ENCODE measurements at places on chromosomes 11 and 22.
A peak's percentile ranks its signal among the peaks of the same experiment; 100 is the strongest.

DNA sequence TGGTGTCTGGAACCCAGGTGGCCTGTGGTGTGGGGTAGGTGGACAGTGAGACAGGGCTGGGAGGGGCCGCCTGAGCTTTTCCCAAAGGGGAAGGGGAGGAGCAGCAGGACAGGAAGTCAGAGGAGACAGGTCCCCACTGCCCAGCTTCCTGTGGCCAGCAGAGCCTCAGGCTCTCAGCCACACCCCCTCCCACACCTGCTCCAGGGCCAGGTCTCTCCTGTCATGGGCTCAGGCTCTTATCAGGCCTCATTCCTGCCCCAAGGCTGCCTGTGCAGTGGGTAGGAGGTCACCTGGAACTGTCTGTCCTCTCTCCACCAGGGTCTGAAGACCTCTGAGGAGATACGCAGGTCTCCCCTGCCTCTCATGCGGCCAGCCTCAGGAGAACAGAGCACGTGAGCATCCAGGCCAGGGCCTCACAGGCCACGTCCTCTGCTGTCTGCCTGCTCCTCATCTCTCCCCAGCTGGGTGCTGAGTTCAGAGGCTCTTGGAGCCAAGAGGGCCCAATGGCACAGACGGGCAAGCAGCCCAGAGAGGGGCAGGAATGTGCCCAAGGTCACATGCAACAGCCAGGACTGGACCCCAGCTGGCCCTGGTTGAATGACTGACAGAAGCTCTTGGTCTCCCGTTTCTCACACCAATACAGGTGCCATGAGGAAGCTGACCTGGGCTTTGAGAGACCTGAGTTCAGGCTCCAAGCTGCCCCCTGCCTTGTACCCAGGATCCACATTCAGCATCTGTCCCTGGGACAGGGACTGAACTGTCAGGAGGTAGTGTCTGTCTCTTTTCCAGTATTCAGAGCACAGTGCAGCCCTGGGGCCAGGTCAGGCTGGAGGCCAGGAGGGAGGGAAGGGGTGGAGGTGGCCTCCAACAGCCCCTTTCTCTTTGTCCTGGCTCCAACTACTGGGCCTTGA is 16.7 kb downstream of the STARD10 start:
- no peak for DNase-seq

DNA sequence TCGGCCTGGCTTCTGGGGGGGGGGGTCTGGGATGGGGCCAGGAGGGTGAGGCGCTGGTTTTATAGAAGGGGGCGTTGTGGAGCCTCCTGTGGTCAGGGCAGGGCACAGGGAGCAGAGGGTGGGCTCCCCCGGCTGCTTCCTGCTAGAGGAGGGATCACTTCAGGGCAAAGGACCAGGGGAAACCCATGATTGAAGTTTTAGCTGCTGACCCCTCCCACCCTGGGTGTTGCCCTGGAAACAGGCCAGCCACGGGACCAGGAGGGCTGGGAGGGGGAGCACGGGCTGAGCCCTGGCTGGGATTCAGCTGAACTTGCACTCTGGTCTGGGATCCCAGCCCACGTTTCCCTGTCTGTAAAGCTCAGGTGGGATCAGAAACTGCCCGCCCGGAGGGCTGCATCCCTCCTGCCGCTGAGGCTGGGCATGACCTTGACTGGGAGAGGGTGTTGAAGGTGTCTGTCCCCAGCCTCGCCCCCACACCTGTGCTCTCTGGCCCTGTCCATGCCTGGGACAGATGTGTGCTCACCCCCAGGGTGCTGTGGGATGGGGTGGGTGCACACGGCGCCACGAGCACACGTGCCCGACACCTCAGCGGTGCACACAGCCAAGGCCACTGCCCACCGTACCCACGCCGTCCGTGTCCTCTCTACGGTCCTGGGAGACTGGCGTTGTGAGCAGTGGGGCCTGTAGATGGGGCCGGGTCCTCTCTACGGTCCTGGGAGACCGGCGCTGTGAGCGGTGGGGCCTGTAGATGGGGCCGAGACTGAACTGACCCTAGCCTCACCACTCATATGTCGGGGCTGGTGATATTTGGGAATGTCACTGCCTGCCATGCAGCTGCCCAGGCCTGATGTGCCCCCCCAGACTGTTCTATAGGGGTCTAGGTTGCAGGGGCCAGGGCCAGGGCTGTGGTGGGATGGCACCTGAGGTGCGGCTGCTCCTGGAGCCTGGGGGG is 2.3 kb downstream of the TSPAN4 start:
- peak; percentile 25 for DNase-seq

DNA sequence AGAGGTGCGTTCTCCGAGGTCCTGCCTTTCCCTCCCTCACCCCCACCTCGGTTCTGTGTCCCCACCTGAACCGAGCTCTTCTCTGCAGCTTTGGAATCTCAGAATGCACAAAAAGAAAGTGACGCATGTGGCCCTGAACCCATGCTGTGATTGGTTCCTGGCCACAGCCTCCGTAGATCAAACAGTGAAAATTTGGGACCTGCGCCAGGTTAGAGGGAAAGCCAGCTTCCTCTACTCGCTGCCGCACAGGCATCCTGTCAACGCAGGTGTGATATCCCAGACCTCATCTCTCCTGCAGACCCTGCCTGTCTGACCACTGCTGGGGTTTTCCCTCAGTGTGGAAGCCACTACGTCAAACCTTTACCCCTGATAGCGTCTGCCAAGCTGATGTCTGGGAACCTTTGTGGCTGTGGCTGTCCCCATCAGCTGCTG is 13.9 kb downstream of the ACP2 start:
- DNase-seq: peak; percentile 66

- no peak for DNase-seq
Measured at GRCh38 chr11:4448995-4449394, at the start of gene OR52K2. OR52K2 (plus strand) TSS chr11:4449295; CDS start chr11:4449340, 45 bp downstream.

- no peak for DNase-seq
Measured at GRCh38 chr11:465896-466530, 15.9 kb downstream of the PTDSS2 start.

GRCh38 chr11:120196826-120197225 is 14.0 kb upstream of the OAF start:
- DNase-seq: no peak
